ENCODE measurements at places on chromosomes 7 and 10.

- no peak for DNase-seq
These were observed 13.9 kb downstream of the VSTM2A start for GRCh38 chr7:54556121-54556520.

DNA sequence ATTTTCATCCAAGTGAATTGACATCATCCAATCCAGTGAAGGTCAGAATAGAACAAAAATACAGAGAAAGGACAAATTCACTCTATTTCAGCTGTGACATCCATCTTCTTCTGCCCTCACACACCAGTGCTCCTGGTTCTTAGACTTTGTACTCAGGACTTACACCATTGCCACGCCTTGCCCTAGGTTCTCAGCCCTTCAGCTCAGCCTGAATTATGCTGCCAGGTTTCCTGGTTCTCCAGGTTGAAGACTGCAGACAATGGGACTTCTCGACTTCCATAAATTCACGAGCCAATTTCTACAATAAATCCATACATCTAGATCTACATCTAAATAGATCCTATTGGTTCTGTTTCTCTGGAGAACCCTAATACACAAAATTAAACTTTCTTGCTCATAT, 181.2 kb upstream of the KCND2 start:
- no peak for DNase-seq

DNA sequence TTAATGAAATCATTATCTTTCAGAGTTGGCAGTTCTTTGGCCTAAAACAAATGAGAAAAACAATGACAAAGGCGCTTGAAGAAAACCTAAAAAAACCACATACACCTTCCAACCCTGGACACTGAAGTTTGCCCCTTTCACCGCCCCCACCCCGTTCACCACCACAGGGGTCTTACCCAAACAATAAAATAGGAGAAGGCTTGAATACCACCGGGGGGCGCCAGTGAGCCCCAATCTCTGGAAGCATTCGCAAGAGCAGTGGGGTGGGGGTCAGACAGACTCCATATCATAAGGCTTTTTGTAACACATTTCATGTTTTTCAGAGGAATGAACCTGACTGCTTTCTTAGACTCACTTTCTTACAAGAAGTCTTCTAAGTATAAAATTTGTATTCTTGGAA, 163.6 kb downstream of the PIP4K2A start:
- peak; percentile 38 for DNase-seq

GRCh38 chr7:127365164-127365956, 27.1 kb downstream of the ZNF800 start:
- DNase-seq = no peak
